Neural progenitor cell (in vitro differentiated cells): ENCODE measurements at places on chromosomes 11 and 22. TPM values are rescaled to one million over a fixed set of nuclear protein-coding genes. Genes with fewer than 3 reads are reported as not detected.
A peak's percentile ranks its signal among the peaks of the same experiment; 100 is the strongest.

- peak; percentile 60 for DNase-seq
Observed at GRCh38 chr11:99271527-99271926, 250.8 kb downstream of the CNTN5 start.

DNA sequence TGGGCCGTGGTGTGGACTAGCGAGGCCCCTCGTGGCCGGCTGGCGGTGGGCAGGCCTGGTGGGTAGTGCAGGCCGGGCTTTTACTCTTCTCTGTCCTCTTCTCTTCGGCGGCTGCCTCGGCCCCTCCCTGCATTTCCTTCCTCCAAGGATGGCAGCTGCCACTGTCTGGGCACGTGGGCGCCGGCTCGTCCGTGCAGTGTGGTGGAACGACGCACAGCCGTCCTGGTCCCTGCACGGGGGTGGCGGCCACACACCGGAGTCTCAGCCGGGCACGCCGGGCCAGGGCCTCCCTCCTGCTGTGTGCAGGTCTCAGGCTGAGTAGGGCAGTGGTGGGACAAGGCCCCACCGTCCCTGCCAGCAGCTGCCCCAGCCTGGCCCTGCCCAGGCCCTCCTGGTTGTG is 37.7 kb downstream of the MOB2 start:
- DNase-seq: no peak

- DNase-seq: no peak
Observed at GRCh38 chr22:18056807-18057474, 20.8 kb upstream of the PEX26 start.

GRCh38 chr22:32511776-32512175 is 37.2 kb downstream of the FBXO7 start:
- DNase-seq: no peak

DNA sequence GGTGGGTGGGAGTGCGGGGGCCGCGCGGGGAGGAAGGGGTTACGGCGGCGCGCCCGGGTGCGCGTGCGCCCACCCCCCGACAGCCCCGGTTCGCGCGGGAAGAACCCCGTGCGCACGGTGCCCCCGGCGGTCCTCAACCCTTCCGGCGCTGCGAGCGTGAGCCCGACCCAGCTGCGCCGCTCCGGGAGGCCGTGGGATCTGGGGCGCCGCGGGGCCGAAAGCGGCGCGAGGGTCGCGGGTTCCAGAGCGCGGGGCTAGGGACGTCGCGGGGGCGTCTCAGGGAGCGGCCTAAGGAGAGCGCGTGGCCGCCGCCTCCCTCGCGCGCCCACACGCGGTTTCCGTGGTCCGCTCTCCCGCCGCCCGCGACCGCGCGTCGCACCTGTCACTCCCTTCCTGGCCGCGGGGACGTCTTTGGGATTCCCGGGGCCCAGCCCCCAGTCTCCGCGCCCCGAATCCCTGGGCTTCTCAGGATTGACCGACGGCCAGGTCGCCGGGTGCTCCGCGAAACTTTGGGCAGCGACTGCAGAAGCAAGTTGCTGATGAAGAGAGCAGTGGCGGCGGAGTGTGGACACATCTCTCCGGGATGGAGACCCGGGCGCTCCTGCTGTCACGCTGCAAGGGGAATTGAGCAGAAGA is 582 bp downstream of the SREBF2 start:
- DNase-seq: peak; percentile 73

DNA sequence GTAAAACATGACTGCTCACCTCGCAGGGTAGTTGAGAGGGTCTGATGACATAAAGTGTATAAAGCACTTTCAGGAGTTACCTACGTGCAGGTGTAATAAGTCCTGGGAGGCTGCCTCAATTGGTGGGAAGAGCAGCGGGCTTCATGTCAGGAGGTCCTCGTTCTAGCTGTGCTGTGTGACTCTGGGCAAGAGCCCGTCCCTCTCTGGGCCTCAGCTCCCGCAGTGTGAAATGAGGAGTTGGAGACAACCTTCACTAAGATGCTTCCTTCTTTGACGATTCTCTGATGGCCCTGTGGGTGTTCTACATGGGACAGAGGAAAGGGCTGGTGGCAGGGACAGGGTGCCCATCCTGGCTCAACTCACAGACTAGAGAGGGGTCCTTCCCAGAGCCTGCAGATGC is 57.8 kb downstream of the TP53I11 start:
- DNase-seq: no peak

DNA sequence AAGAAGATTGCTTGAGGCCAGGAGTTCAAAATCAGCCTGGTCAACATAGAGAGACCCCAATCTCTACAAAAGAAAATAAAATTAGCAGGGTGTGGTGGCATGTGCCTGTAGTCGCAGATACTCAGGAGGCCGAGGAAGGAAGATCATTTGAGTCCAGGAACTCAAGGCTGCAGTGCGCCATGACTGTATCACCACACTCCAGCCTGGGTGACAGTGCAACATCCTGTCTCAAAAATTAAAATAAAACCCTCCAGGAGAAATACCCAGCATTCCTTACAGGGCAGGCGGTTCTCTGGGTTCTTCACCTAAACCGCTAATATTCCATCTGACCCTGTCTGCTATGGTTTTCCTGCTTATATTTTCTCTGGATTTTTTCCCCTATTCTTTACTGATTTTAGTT is 13.5 kb downstream of the TCF20 start:
- DNase-seq: no peak

- peak; percentile 43 for DNase-seq
Observed at GRCh38 chr11:93329936-93330445, 551 bp upstream of the DEUP1 start.

DNA sequence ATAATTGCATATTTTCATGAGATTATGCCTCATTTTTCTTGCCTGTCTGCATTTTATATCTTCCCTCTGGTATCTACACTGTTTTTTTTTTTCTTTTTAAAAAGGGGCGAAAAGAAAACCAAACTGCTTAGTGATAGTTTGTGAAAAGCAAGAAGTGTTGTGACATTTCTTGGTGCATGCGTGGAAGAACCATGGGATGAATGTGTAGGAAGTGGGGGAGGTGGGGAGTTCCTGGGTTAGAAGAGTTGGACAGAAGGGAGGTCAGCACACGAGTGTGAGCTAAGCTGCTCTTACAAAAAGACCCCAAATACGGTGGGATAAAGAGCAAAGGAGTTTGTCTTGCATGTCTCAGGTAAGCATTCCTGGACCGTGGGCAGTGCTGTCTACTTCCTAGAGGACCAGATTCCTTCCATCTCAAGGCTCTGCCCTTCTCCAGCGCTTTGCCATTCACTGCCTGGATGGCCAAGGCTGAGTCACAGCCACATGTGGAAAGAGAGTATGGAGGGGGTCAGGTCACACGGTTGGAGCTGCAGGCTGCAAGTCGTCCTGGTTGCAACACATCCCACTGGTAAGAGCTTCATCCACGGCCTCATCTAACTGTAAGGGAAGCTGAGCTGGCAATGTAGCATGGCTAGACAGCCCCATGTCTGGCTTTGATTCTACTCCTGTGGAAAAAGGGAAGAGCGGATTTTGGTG is 300.6 kb downstream of the DDX10 start:
- DNase-seq: no peak

- DNase-seq: no peak
Observed at GRCh38 chr11:10526974-10527918, 13.7 kb downstream of the RNF141 start.

DNA sequence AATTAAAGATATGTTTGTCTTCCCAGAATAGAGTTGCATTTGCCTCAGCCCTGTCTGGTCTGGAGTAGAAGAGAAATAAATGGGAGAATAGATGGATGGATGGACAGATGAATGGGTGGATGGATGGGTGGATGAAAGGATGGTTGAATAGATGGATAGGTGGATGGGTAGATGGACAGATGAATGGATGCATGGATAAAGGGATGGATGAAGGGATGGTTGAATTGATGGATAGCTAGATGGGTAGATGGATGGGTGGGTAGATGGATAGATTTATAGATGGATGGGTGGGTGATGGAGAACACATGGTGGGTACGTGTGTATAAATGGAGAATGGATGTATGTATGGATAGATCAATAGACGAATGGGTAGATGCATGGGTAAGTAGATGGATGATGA is 8.5 kb downstream of the CRYBB1 start:
- DNase-seq: no peak

GRCh38 chr11:72075756-72076155 is 4.6 kb downstream of the NUMA1 start:
- no peak for DNase-seq

DNA sequence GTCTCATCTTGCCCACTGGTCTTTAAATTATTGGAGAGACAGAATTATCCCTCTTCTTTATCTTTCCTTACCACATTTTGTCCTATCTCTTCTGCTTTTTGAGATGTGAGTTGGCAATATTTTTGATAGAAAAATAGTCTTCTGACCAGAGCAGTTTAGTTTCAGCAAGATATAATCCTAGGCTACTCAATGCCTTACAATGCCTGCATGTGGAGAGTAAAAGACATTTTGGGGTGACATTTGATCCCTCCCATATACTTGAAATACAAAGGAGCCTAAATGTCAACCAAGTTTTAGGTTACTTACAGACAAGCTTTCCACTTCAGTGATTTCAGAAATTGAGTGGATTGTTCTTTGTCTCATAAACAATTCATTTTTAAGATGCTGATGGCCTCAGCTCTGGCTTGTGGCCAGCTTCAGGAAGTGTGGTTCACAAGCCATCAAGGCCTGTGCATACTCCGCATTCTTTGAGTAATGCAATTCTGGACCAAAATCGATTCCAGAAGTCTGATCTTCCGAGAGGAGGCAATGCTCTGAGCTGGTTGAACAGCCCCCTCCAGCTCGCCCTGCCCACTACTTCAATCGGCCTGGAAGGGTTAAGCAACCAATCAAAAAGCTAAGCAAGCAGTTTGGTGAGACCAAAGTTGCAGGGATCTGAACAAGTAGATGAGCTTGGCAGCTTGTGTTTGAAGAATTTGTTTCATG is 274.4 kb downstream of the BLID start:
- peak; percentile 68 for DNase-seq

DNA sequence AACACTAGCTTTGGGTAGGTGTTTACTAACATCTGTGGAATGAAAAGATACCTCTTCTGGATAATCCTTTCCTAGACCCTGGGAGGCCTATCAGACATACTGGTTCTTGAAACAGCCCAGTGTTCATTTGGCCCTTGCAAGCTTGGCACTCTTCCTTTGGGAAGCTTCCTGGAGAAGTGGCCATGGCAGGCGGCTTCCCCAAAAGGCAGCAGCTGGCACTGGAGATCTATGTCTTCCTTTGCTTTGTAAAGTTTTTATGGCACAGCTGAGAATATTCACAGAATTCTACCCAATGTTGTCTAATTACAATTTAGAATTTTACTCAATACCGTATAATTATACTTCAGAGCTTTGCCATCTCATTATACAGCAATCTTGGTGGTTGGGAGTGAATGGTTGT is 199.2 kb upstream of the C11orf87 start:
- no peak for DNase-seq

GRCh38 chr11:68293708-68294107 is 18.7 kb upstream of the LRP5 start:
- no peak for DNase-seq

GRCh38 chr22:23098230-23098705 is 27.9 kb downstream of the GNAZ start:
- no peak for DNase-seq

- DNase-seq: no peak
Observed at GRCh38 chr11:111124724-111125123, 120.8 kb upstream of the POU2AF2 start.

- DNase-seq: no peak
Observed at GRCh38 chr22:49208004-49208402, 619.7 kb downstream of the BRD1 start.

DNA sequence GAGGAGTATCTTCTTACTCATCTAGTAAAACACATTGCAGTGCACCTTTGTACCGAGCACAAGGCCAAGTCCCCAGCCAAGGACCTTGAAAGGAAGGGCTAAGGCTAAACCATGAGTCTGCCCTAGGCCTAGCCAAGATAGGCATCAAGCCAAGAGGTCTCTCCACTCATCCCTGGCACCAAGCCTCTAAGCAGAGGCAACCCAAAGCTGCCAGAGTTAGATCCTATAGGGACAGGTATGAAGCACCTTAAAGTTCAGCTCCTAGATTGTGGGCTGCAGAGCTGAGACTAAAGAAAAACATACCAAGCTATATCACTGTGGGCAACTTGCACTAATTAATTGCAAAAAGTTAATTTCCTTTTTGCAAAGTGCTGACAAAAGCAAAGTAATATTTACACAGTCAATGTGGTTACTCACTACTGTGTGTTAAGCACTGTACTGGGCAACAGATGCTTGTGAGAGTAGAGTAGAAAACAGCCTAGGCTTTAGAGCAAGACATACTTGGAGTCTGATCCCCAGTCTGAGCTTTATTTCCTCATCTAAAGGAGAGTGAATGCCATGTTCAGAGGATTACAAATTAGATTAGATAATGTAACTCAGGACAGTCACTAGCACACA is 7.2 kb downstream of the COA4 start:
- DNase-seq: no peak

DNA sequence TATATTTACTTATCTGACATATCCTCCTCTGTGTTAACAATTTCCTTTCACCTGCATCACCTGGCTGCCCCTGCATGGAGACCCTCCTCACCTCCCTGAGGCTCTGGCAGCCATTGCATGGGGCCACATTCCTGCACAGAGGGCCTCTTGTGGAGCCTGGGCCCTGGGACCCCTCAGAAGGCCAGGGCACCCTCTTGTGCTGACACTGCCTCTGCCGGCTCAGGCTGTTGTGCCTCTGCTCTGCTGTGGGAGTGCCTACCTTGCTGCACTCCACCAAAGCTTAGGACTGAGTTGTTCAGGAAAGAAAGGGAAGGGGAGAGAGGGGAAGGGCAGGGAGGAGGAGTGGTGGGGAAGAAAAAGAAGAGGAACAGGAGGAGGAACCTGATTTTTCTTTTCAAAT is 194.5 kb downstream of the ADAMTS15 start:
- DNase-seq: no peak

GRCh38 chr22:35972559-35972958 is 56.1 kb downstream of the RBFOX2 start:
- no peak for DNase-seq

DNA sequence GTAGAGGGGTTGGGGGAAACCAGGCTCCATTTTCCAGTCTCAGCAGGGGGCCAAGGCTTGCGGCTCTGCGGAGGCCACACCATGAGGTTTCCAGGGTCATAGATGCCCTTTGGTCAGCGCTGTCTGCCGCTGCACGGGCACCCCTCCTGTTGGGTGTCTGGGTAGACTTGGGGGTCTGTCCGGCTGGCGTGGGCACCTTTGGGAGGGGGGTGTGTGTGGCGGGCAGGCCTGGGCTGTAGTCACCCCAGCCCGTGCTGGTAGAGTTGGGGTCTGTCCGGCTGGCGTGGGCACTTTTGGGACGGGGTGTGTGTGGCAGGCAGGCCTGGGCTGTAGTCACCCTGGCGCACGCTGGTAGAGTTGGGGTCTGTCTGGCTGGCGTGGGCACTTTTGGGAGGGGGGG is 18.6 kb downstream of the LSP1 start:
- peak; percentile 29 for DNase-seq

CRYBA4 gene
- 1.1 and 1.6 TPM in 2 replicates for total RNA-seq

WBP2NL gene
- not detected in 2 replicates for total RNA-seq

KCNA4 gene
- 0.74 and 1.3 TPM in 2 replicates for total RNA-seq

ELF5 gene
- total RNA-seq: not detected in 2 replicates

PGM2L1 gene
- total RNA-seq: 12.3 and 15.9 TPM in 2 replicates
